ENCODE measurements at places on chromosomes 5 and 9.
A peak's percentile ranks its signal among the peaks of the same experiment; 100 is the strongest.

GRCh38 chr9:88544245-88544644 is 9.3 kb downstream of the NXNL2 start:
- DNase-seq = no peak

- DNase-seq = no peak
Measured at GRCh38 chr5:171549274-171549673, 129.8 kb downstream of the FGF18 start.

- DNase-seq = no peak
Measured at GRCh38 chr9:68870086-68870485, 143.8 kb downstream of the PRKACG start.

DNA sequence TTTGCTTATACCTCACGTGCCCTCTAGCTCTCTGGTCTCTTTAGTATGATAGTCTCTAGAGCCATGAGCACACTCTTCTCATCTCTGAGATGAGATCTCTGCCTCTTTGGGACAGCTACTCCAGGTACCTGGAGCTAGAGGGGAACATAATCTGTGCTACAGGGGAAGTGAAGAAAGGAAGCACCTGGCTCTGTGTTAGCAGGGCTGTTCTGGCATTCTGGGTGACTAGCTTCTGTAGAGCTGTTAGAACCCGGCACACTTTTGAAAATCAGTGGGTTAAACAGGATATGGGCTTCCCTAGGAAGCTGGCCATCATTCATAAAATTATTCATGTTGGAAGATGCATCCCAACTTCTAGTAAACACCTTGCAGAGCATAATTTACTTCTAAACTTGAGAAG is 224.8 kb downstream of the MCTP1 start:
- no peak for DNase-seq

DNA sequence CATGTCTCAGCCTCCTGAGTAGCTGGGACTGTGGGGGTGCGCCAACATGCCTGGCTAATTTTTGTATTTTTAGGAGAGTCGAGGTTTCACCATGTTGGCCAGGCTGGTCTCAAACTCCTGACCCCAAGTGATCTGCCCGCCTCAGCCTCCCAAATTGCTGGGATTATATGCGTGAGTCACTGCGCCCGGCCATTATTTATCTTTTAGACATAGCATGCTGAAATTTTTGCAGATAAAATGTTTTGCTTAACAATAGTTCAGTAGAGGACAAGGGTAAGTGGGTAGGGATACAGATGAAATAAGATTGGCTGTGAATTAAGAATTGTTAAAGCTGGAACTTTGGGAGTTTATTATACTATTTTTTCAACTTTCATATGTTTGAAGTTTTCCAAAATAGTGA is 150.8 kb upstream of the GRHPR start:
- DNase-seq = no peak

GRCh38 chr9:126669108-126669507 is 55.4 kb downstream of the LMX1B start:
- DNase-seq = no peak

GRCh38 chr9:128825923-128826700 is 3.5 kb downstream of the SPOUT1 start:
- DNase-seq = no peak

GRCh38 chr5:159098603-159099436 is 896 bp downstream of the EBF1 start:
- peak; percentile 21 for DNase-seq

GRCh38 chr5:38207343-38207742 is 51.0 kb upstream of the EGFLAM start:
- DNase-seq = no peak

DNA sequence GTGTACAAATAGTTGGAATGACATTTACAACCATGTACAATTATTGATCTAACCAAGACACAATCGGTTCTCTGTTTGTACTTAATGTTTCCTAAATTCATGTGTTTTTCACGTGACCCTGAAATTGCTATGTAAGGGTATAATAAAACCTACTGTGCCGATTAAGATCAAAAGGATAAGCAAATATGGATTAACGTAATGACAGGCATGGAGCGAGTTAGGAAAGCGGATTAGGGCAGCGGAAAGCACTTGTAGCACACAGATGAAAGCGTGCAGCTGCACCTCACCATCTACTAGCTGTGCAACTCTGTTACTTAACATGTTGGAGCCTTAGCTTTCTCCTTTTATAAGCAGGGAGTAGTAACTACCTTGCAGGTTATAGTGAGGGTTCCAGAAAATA is 38.3 kb upstream of the ZFYVE16 start:
- DNase-seq = no peak

DNA sequence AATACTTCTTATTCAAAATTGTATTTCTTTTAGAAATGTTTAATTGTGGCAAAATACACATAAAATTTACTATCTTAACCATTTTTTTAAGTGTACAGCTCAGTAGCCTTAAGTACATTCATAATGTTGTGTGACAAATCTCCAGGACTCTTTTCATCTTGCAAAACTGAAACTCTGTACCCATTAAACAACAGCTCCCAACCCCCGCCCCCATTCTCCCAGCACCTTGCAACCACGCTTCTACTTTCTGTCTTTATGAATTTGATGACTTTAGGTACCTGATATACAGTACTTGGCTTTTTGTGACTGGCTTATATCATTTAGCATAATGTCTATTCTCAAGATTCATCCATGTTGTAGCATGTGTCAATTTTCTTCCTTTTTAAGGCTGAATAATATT is 2.8 kb upstream of the IL5 start:
- DNase-seq = no peak

- peak; percentile 39 for DNase-seq
Measured at GRCh38 chr5:157222506-157223230, 42.0 kb downstream of the ITK start.

DNA sequence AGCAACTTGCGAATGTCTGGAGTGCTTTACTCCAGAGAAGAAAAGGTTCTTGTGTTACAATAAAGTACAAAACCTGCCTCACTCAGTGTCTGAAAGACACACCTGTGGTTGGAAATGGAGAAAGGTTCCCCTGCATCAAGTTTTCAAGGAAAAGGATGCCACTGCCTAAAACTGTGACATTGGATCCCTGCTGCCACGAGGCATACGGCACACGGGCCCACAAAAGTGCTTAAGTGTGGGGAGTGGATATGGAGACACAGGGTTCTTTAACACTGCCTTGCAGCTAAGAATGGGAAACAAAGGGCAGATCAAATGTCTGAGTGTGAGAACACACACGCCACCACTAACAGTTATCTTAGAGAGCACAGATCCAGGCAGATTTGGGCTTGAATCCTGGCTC is 75.0 kb downstream of the NIPSNAP3B start:
- DNase-seq = no peak

GRCh38 chr9:134204991-134205578 is 40.7 kb upstream of the RNU6ATAC start:
- DNase-seq = no peak

GRCh38 chr9:18492612-18493011 is 18.7 kb downstream of the ADAMTSL1 start:
- no peak for DNase-seq

DNA sequence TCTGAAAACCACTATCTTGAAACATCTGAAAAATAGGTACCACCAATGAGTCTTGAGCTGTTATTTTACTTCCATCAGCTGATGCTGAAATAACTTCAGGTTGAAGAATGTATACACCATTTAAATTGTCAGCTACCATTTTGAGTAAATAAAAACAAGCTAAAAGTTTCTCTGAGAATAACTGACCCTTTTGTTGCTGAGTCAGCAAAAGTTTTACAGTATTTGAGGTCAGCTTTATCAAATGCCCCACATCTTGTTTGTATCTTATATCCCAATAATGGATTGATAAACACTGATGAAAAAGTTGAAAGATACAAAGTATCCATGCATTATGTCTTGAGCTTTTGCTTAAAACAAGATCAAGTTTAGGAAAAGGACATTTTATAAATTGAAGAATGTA is 22.8 kb downstream of the CPLANE1 start:
- no peak for DNase-seq

DNA sequence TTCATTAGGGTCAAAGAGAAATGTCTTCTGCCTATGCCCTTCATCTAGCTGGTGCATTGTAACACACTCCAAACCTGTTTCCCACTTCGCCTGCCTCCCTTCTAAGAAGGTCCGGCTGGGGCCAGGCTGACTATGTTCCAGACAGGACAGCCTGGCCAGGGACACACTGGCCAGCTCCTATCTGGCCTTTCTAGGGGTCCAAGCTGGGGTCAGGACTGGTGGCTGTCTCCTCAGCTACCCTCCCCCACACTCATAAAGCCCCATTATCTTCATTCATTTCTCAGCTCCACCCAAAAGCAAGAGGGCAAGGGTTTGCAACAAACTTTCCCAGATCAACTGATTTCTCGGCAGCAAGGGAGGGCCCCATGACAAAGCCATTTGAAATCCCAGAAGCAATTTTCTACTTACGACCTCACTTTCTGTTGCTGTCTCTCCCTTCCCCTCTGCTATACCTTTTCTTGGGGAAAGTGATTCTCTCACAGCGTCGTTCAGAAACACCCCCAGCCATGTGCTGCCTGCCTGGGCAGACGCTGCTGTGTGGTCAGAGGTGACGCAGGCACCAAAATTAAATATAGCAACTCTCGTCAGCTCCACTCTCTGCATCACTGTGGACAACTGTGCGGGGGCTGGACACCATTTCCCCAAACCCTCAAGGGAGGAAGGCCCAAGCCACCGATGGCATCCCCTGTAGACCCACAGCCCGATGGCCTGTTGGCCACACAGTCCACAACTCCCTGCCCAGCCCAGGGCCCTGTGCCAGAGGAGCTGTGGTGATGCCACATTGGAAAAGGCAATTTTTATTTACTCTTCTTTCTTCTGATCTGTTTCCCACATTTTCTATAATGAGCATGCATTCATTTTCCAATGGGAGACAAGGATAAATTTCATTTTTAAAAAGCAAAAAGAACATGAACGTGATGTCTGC is 6.1 kb downstream of the IL13 start:
- DNase-seq = no peak

GRCh38 chr5:43420241-43420640 is 8.1 kb upstream of the CCL28 start:
- no peak for DNase-seq

GRCh38 chr5:95048628-95049027 is 236.3 kb downstream of the MCTP1 start:
- DNase-seq = no peak

- no peak for DNase-seq
Measured at GRCh38 chr9:123167474-123167873, 100.9 kb downstream of the STRBP start.

GRCh38 chr9:33249087-33249658 is 9.2 kb downstream of the SPINK4 start:
- no peak for DNase-seq

GRCh38 chr5:3226196-3226920 is 369.3 kb upstream of the IRX1 start:
- no peak for DNase-seq

DNA sequence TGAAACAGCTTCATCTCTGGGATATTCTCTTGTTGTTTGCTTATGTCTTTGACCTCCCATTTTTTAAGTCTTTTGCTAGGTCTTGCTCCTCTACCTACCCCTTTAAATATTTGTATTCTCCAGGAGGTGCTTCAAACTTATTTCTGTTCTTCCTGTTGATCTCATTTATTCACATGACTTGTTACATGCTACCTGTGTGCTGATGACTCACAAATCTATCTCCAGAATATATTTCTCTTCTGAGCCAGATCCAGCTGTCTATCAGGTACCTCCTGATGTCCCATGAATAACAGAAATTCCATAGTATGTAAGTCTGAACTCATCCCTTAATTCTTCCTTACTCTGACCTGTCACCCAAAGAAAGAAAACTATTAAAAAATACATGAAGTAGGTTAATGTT is 11.0 kb downstream of the NIPBL start:
- DNase-seq = no peak

DNA sequence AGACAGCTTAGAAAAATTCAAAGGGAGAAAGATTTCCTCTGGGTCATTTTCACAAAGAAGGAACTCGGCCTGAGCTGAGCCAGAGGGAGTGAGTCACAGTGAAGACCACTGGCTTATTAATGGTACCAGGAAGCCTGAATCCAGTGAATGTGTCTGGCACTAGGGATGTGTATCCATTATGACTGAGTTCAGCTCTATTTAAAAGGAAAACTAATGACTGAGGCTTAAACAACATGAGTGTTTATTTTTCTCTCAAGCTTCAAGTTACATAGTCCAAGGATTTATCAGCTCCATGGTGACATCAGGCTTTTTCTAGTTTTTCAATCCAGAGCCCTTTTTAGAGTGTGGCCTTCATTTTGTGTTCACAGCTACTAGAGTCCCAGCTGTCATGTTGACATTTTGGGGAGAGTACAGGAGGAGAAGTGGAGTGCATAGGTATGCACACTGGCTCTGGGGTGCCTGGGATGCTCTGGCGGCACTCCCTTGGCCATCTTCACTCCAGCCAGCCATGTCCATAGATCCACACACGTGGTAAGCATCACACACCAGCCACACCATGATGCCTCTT is 159.5 kb upstream of the ERCC6L2 start:
- no peak for DNase-seq

GRCh38 chr5:174999581-174999980 is 275.2 kb downstream of the MSX2 start:
- no peak for DNase-seq

DNA sequence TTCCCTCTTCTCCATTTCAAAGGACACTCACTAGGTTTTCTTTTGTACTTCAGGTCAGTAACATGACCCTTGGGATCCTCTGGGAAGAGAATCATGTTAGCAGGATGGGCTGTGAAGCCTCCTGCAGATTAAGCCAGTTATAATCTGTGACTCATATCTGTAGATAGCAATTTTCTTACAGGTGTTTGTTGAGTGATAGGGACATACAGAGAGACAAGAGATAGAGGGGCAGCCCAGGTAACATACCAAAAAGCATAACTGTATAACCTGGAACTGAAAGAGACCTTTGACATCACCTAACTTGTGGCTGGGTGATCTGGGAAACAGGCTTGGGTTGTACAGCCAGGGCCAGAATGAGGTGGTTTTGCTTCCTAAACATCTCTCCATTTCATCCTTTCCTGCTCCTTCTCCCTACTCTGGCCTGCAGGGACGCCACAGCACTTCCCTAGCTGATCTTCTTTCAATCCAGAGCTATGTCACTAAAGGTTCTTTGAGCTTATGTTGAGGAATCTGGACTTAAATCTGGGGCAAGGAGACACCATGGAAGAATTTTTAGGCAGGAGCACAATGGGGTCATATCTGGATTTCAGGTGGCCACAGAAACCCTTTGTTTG is 21.0 kb upstream of the PPARGC1B start:
- DNase-seq = no peak

- no peak for DNase-seq
Measured at GRCh38 chr5:136103118-136103517, 29.5 kb upstream of the SMAD5 start.

- DNase-seq = no peak
Measured at GRCh38 chr9:120879446-120879845, 2.5 kb upstream of the PHF19 start.

DNA sequence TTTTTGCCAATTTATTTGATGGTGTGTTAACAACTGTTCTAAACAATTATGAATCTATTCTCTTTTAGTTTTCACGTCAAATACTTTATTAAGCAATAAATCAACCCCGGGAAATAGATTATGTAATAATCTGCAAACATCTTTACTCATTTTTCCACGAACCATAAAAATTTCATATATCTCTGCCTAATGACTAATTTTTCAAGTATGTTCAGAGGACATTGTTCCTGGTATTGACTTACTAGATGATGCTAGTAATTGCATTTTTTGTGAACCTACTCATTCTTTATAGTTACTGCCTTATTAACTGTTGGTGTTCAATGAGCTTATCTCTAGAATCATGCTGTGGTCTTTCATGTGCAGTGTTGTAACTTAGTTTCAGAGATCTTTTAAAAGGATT is 41.0 kb upstream of the FBN2 start:
- no peak for DNase-seq

GRCh38 chr5:107533910-107534876 is 136.5 kb downstream of the EFNA5 start:
- DNase-seq = no peak

GRCh38 chr5:1782385-1783215 is 17.0 kb downstream of the MRPL36 start:
- no peak for DNase-seq

Data from stimulated activated CD8-positive, alpha-beta memory T cell treated with anti-CD3 and anti-CD28 coated beads, Interleukin-15, amount 100 ng/mL, for 4 hours (primary cell).